ENCODE measurements at places on chromosomes 16 and 17.

- DNase-seq = no peak
Observed at GRCh38 chr17:49817993-49818392, 29.5 kb downstream of the KAT7 start.

GRCh38 chr16:68992521-68992920 is 112.9 kb upstream of the HAS3 start:
- peak; percentile 33 for DNase-seq

DNA sequence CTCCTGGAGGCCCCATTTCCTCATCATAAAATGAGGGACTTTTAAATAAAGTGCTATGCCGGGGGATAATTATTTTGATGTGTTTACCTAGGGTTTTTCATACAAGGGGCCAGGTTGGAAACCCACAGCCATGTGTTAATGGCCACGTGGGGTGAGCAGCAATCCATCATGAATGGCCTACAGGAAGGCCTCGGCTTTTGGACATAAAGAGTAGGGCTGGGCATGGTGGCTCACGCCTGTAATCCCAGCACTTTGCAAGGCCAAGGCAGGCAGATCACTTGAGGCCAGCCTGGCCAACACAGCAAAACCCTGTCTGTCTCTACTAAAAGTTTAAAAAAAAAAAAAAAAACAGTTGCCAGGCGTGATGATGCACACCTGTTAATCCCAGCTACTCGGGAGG is 40.3 kb downstream of the MEAK7 start:
- DNase-seq = no peak

DNA sequence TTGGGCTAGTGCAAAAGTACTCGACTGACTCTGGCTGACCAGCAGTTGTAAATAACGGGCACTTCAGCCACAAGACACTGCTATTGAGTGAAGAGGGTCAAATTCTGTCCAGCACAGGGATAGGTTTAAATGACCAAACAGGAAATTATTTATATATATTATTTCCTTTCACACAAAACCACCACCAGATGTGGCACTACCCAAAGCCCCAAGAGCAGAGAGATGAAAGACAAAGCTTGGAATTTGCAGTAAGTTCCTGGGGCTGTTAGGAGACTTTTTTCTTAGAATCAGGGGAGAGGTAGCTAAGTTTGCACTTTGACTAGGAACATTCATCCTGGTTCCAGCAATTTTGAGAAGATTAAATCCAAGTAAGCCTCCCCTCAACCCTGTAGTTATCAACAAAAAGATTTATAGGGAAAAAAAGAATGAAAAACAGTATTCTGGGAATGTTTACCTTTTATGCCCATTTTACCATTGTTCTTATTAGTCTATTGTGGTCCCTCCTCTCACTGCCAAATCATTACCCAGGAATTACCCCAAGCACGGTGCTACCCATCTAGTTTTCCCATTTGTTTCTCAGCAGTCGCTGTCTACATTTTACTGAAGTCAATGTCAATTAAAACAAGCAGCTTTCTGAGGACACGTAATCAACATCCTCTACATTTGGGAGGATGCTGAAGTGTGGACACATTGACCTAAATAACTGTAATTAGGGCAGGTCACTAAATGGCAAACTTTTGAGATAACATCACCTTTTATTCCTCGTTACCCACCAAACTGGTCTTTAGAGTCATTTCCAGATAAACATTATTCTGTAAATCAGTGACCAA is 43.5 kb downstream of the GRB7 start:
- DNase-seq = no peak

Measured in fibroblast of the conjunctiva (primary cell).